Heart right ventricle (tissue), 16 donors: ENCODE measurements at places on chromosomes 12 and 14. TPM values are rescaled to one million over a fixed set of nuclear protein-coding genes. Genes with fewer than 3 reads are reported as not detected.

GRCh38 chr14:52103416-52103815, 34.6 kb upstream of the NID2 start:
- DNase-seq: no peak

DNA sequence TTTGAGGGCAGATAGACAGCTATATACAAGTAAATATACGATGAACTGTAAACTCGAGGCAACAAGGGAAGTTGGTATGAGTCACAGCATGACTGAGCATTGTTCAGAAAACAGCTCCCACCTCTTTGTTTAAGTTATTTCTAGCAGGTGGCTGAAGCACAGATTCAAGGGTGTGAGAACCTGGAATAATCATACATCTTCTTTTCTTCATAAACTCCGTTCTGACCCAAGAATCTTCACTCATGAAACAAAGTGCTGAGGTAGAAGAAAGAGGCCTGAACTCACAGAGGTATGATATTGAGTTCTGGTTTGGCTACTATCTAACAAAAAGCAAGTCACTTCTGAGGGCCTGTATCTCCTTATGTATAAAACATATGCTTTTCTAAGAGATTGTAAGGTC, 364.1 kb upstream of the KITLG start:
- DNase-seq: no peak

- no peak for DNase-seq
Observed at GRCh38 chr12:25052196-25052913, 103.5 kb upstream of the BCAT1 start.

GRCh38 chr14:21735639-21736307, 62.2 kb upstream of the OR4E1 start:
- DNase-seq: no peak

DNA sequence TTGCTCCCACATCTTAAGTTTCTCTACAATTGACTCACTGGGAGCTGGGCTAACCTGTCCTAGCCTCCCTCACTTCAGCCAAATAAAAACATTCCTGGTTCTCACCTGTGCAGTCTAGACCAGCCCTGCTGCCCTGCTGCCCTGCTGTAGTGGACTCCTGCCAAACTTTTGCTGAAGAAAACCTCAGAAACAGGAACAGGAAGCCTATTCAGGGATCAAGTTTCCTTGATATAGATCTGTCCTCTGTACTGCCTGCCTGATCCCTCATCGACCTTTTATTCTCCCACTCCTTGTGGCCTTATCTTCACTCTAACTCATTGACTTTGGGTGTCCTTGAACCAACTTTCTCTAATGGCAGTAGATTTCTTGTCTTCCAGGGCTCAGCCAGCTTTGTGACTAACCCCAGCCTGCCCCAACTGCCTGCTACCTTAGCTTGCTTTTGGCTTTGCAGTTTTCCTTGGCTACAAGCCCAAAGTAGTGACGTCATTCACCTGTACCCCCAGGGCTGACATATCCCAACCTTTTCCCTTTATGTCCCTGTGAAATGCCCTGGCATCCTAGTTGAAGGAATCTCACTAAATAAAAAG, 234.8 kb downstream of the DUSP6 start:
- no peak for DNase-seq

- no peak for DNase-seq
Observed at GRCh38 chr12:120735181-120735580, 9.6 kb downstream of the ACADS start.

KCNA5 gene
- total RNA-seq: 4.6 TPM

GRCh38 chr12:53789570-53789969, 37.8 kb upstream of the CISTR start:
- no peak for DNase-seq

- no peak for DNase-seq
Observed at GRCh38 chr14:64502887-64503433, 678 bp downstream of the ZBTB25 start.

- no peak for DNase-seq
Observed at GRCh38 chr14:35339761-35340406, 47.7 kb downstream of the PSMA6 start.

- DNase-seq: no peak
Observed at GRCh38 chr12:124222368-124223245, 72.3 kb upstream of the RFLNA start.

- no peak for DNase-seq
Observed at GRCh38 chr12:79673354-79673753, 17.4 kb downstream of the PAWR start.
